ENCODE measurements at places on chromosomes 2 and 18.

DNA sequence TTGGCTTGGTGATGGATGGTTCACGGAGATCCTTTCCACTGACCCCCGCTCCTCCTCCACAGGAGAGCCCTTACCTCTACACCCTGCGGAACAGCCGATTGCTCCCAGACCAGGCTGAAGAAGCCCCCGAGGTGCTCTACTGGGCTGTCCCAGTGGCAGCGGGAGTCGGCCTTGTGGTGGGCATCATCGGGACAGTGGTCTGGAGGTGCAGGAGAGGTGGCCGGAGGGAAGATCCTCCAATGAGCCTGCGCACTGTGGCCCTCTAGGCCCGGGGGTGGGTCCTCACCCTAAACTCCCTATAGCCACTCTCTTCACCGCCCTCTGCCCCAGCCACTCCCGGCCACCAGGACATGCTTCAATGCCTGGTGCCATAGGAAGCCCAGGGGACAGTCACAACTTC lies 108.8 kb upstream of the PPP1CB start:
- DNase-seq: no peak

DNA sequence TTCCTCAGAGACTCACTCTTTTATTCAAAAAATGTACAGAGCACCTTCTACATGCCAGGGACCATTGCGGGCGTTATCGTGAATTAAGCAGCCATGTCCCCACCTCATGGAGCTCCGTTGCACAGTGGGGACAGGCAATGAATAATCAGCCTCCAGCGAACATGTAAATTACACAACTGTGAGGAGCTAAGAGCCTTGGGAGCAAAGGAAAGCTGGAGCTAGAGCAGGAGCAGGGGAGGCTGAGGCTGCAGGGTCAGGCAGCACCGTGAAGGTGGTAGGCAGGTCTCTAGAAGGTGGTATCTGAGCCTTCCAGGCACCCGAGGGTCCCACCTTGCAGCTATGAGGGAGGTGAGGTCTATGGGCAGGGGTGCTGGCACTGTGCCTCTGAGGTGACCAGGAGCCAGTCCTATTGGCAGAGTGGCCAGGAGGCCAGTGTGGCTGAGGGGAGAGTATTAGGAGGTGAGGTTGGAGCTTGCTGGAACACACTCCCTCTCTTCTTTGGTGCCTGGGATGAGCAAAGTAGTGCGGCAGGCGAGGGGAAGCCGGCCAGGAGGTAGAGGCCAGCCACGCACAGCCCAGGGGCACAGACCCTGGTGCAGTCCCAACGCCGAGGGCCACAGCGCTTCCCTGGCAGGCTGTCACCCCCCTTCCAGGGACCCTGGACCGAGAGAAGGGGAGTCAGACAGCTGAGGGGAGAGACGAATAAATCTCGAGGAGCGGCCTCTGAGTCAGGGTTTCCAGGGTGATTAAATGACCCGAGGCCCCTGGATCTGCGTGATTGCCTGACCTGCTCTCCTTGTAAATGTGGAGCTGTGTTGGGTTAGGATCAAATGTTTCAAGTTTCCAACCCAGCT lies 167.3 kb downstream of the SEPTIN10 start:
- DNase-seq: no peak

DNA sequence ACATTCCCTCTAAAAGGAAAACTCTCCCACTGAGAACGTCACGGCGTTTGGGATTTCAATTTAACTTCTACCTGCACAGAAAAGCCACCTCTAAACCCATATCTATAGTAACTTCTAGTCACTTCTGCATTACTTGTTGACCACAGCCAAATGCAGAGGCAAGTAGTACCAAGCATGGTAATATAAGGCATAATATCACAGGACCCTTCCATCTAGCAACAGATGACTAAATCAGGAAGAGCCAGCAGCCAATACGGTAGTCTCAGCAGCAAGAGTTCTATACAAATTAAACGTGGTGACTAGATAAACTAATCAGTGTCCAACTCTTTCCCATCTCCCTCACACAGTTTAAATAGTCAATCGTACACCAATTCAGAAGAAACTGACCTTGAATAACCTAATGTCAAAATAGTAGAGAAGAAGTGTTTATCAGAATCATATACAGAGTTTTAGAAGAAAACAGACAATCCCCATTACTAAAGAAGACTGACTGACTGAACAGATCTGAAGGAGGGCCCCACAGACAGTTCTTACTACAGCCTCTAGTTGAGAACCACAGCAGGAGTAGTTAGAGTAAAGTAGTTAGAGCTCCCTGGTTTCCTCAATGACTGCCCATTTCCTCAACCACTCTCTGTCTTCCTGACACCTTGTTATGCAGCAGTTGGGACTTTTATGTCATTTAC lies 30.0 kb downstream of the MEMO1 start:
- DNase-seq: peak; percentile 56

GRCh38 chr2:113160248-113160647 lies 13.5 kb upstream of the PSD4 start:
- no peak for DNase-seq

GRCh38 chr2:149064365-149064841 lies 25.9 kb downstream of the LYPD6B start:
- no peak for DNase-seq

DNA sequence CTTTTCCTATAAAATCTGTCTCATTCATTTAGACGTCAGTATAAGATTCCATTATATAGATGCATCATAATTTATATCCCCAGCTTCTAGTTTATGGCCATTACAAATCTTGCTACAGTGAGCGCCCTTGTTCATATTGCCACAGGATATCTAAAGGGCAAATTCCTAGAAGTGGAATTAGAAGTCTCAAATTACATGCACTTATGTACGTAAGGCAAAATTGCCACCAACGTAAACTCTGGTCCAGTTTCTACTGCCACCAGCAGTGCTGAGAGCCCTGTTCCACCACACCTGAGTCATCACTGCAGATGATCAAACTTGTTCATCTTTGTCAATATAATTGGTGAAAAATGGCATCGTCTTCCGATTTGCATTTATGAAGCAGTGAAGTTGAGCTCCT lies 90.9 kb upstream of the ID2 start:
- DNase-seq: no peak

- no peak for DNase-seq
Measured at GRCh38 chr2:43441195-43441594, 154.6 kb downstream of the THADA start.

- no peak for DNase-seq
Measured at GRCh38 chr2:49113046-49113445, 41.3 kb downstream of the FSHR start.

GRCh38 chr2:152637251-152637650 lies 80.0 kb downstream of the PRPF40A start:
- DNase-seq: no peak

DNA sequence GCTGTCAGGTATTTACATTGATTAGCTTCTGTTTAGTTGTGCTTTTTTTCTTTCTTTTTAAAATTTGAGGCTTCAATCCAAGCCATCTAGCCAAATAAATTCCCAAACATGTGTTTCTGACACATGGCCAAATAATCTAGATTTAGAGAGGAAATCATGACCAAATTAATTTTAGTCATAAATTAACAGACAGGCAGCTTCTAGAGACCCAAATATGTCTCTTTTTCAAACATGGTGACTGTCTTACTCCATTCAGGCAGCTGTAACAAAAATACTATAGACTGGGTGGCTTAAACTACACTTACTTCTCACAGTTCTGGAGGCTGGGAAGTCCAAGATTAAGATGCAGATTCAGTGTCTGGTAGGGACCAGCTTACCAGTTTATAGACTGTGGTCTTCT lies 23.2 kb upstream of the NAB1 start:
- no peak for DNase-seq

DNA sequence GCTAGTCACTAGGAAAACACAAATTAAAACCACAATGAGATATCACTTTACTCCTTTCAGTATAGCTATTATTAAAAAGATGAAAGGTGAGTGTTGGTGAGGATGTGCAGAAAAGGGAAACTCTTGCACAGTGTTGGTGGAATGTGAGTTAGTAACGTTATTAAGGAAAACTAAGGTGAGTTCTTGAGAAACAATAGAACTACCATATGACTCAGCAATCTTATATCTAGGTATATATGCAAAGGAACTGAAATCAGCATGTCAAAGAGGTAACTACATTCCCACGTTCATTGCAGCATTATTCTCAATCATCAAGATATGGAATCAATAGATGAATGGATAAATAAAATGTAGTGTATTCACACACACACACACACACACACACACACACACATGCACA lies 117.3 kb upstream of the HNMT start:
- DNase-seq: no peak

GRCh38 chr2:50602636-50603327 lies 429.1 kb downstream of the NRXN1 start:
- DNase-seq: no peak

GRCh38 chr2:120251078-120251477 lies 1.6 kb upstream of the RALB start:
- DNase-seq: no peak

DNA sequence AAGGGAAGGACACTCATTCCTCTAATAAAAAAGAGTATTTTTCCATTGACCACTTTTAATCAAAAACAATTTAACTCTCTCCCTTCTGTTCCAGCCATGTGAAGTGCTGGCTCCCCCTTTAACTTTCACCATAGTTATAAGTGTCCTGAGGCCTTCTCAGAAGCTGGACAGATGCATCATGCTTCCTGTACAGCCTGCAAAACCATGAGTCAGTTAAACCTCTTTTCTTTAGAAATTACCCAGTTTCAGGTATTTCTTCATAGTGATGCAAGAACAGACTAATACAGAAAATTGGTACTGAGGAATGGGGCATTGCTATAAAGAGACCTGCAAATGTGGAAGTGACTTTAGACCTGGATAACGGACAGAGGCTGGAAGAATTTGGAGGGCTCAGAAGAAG lies 643.6 kb upstream of the DDX18 start:
- DNase-seq: no peak

DNA sequence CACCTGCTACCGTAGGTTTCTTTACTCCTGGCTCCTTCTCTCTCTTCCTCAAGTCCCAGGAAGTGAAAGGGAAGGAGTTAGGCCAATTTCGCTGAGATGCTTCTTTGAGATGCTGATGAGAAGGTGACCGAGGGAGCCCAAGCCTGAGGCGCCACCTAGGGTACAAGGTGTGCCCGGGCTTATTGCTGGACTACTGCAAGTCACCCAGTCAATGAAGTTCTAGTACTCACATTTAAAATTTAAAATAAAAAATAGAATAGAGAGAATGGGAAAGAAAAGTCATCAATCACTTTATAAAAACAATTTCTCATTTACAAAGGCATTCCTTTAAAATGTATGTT lies 45.3 kb downstream of the ACAA2 start:
- DNase-seq: peak; percentile 80

- peak; percentile 60 for DNase-seq
Measured at GRCh38 chr2:142596334-142597088, 281.0 kb upstream of the KYNU start.

GRCh38 chr2:193584522-193584938 lies 1389.8 kb upstream of the TMEFF2 start:
- DNase-seq: peak; percentile 52

DNA sequence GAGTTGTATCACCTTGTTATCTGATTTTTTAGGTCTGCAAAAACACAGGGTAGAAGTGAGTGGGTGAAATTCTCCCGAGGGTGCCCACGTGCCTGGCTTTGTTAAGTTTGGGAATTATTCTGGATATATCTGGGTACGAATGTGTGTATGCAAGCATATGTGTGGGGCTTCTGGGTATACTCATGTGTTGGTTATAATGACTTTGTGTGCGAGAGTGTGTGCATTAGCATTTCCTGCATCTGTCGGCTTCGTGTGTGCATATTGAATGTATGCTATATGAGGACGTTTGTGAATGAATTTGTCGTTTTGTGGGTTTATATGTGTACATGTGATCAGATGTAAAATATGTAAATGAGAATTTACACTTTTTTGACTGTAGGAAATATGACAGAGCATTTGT lies 13.8 kb upstream of the DNAJC27 start:
- no peak for DNase-seq

- no peak for DNase-seq
Measured at GRCh38 chr2:154600927-154601494, 97.5 kb upstream of the KCNJ3 start.

GRCh38 chr2:149561309-149561926 lies 26.2 kb downstream of the MMADHC start:
- DNase-seq: peak; percentile 48

- DNase-seq: no peak
Measured at GRCh38 chr2:96945014-96945413, 41.4 kb downstream of the FAM178B start.

- DNase-seq: no peak
Measured at GRCh38 chr2:51959696-51960095, 927.8 kb upstream of the NRXN1 start.

DNA sequence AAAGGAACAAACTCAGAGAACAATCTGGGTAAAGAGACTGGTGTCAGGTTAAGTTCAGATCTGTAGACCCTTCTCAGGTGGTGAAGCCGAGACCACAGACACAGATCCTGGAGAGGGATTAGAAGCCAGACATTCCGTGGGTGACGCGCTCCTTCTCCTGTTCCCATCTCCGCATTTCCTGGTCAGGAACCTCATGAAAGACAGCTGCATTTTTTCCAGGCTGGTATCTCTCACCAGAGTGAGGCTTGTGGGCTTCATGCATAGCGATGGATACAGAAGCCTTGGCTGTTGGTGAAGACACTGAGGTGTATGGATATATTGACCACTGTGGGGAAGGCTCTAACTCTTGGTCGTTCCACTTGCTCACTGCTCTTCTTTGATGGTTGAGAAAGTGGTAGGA lies 152.6 kb downstream of the FAM210A start:
- DNase-seq: no peak

- no peak for DNase-seq
Measured at GRCh38 chr2:50955081-50955480, 76.9 kb downstream of the NRXN1 start.

GRCh38 chr18:36829362-36830157 lies 633 bp downstream of the KIAA1328 start:
- DNase-seq: peak; percentile 44

DNA sequence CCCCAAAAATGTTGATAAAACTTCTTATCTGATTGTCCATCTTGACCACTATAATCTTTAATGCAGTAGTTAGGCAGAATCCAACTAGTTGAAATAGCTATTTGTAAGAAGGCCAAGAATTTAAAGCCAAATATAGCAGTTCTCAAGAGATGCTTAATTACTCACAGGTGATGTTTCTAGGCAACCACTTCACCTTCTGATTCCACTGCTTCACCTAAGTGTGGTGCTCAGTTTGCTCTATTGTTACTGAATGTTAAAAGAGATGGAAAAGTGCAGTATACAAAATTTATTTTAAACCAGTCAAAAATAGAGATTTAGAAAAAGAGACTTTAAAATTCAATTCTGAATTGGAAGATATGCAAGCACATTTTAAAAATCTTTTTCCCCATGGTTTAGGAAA lies 539.4 kb downstream of the ZNF804A start:
- DNase-seq: no peak

GRCh38 chr2:175097297-175097696 lies 70.7 kb downstream of the ATF2 start:
- DNase-seq: peak; percentile 93

DNA sequence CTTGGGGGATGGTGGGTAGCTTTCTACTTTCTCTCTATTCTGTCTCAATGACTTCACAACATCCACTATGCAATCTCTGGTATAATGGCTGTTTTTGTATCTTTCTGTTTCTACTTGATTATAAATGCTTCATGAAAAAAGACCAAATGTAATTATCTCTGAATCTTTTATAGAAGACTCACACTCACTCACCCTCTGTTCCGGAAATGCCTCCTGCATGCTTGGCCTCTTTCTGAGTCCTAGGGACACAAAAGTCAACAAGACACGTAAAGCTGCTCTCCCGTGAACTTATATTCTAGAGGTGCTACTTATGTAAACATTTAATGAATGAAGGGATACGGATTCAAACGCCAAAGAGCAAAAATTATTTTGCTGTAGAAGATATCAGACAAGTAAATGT lies 502.2 kb upstream of the SOX11 start:
- peak; percentile 14 for DNase-seq

GRCh38 chr2:226797289-226797988 lies 2.2 kb downstream of the IRS1 start:
- DNase-seq: peak; percentile 32

- no peak for DNase-seq
Measured at GRCh38 chr2:68969736-68970490, 4.5 kb upstream of the GKN1 start.
